ENCODE measurements at places on chromosomes 12 and 14.

DNA sequence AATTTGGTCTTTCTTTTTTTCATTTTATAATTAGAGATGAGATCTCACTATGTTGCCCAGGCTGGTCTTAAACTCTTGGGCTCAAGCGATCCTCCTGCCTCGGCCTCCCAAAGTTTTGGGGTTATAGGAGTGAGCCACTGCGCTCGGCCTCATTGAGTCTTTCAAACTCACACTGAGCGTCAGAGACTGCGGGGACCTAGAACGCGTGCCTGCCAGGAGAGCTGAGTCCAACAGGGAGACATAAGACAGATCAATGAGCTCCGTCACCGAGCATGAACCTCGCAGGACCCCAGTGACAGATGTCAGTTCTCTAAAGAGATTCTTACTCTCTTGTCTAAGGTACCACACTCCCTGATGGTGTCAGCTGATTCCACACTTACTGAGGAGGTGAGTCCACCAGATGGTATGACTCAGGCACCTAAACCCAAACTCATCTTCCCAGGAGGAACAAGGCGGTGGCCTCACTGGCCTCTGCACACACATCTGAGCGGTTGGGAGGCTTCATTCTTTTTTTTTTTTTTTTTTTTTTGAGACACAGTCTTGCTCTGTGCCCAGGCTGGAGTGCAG lies 58.9 kb downstream of the CCDC88C start:
- no peak for DNase-seq

GRCh38 chr14:104223101-104224041 lies 85.0 kb downstream of the KIF26A start:
- DNase-seq = no peak

GRCh38 chr14:27184427-27184826 lies 586.6 kb upstream of the NOVA1 start:
- DNase-seq = no peak

DNA sequence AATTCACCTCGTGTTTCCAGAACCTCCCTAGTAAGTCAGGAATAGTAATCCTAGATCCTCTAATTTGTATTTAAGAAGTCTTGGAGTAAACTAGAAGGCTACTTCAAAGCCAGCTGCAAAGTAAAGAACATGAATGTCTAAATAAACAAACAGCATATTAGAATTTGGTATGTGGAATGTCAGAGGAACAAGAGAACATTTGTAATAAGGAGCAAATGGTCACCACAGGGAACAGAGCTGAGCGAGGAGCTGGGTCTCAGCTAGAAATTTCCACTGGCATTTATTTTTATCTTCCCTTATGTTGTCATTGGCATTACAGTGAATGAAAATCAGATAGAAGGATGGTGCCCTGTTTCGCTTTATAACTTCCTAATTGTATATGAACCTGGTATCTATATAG lies 50.2 kb downstream of the FRMD6 start:
- no peak for DNase-seq

DNA sequence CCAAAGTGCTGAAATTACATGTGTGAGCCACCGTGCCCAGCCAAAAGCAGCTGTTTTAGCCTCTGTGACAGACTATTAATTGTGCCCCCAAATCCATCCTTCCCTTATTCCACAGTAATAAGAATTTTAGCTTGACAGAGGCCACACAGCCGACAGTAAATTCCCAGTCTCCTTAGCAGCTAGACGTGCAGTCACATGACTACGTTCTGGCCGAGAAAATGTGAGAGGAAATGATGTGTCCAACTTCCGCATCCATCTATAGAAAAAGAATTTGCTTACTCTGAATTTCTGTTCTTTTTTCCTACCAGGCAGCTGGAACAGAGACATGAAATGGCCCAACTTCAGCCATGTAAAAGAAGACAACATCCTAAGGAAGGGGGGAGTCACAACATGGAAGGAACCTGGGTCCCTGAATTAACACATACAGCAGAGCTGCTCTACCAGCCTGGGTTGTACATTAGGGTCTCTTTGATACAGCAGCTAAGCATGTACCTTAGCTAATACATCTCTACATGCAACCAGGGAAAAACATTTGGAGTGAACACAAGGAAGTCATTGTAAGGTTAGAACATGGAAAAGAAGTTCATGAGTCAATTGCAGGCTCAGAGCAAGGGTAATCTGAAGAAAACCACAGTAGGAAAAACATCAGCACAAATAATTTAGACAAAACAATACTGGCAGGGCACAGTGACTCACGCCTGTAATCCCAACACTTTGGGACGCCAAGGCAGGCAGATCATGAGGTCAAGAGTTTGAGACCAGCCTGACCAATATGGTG lies 35.5 kb downstream of the CIT start:
- DNase-seq = no peak

DNA sequence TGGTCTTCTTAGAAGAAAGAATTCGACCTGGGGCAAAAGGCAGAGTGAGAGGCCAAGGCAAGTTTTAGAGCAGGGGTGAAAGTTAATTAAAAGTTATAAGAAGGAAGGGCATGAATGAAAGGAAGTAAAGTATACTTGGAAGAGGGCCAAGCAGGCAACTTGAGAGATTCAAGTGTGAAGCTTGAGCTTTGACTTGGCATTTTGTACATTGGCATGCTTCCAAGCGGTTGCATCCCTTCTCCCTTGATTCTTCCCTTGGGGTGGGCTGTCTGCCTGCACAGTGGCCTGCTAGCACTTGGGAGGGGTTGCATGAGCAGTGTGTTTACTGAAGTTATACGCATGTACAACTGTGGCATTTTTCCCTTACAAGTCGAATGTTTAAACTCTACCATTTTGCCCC lies 74.8 kb upstream of the MGAT4C start:
- DNase-seq = no peak

DNA sequence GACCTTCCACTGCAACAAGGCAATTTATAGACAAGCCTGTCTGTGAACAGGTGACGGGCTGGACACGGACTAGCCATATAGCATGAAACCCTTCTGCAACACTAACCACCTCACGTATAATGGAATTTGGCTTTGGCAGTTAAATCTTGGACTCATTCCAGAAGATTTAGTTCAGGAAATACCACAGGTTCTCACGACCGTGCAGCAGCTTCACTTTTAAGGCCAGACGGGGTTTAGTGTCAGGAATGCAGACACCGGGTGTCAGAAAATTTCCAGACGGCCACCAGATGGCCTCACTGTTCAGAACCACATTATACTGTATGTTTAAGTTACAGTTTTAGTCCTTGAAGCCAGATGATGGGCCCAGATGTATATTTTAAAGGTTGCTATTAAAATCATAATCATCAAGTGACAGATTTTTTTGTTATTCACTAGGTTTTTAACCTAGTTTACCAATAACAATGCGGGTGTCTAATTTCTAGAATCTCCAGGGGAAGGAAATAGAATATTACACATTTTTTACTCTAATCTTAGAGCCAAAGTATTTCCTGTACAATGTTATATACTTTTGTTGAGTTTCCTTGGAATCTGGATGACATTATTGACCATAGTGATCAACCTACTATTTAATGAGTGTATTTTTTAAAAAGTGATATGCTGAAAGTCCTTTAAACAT lies 90.5 kb upstream of the TMPO start:
- no peak for DNase-seq

DNA sequence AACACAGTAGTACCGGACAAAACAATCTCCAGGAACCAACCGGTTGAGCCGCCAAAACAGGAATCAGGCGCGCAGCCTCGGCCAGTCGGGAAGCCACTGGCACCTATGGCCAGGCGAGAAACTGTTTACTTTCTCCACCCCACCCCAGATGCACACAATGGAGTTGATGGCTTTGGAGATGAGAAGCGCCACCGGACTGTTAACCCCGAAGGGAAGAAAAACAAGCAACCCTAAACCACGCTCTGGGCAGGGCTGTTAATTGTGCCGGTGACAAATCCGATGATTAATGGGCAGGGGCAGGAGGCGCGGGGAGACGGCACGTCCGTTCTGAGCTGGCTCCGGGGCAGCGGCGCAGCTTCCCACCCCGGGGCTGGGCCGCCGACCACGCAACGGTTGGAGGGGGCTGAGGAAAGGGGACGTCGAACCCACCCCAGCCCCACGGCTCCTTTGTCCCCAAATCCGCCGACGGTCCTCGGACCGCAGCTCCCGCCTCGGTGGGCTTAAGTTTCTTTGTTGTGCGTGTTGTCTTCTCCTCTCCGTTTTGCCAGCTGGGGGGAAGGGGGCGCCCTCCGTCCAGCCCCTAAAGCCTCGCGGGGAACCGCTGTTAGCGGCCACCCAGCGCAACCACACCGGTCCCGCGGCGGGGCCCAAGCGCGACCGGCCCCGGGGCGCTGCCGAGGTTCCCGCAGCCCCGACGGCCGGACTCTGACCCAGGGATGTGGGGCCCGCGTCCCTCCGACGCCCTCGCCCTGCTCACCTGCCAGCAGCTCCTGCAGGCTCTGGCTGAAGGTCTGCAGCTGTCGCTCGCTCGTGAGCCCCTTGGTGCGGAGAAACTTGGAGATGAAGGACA lies 790 bp downstream of the BTG1 start:
- DNase-seq = peak; percentile 38

DNA sequence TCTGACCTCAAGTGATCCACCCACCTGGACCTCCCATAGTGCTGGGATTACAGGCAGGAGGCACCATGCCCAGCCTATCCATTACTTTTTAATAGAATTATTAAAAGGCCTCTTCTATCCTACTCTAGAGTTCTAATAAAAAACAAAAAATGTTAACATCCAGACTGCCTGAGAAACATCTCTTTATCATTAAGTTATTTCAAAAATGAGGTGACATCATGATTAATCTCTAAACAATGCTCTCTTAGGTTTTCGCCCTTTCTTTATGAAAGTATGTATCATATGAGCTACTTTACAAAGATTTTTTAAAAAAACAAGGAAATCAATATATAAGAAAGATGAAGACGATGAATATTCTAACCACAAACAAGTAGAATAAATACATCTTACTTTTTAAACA lies 52.6 kb downstream of the FGD6 start:
- DNase-seq = no peak

DNA sequence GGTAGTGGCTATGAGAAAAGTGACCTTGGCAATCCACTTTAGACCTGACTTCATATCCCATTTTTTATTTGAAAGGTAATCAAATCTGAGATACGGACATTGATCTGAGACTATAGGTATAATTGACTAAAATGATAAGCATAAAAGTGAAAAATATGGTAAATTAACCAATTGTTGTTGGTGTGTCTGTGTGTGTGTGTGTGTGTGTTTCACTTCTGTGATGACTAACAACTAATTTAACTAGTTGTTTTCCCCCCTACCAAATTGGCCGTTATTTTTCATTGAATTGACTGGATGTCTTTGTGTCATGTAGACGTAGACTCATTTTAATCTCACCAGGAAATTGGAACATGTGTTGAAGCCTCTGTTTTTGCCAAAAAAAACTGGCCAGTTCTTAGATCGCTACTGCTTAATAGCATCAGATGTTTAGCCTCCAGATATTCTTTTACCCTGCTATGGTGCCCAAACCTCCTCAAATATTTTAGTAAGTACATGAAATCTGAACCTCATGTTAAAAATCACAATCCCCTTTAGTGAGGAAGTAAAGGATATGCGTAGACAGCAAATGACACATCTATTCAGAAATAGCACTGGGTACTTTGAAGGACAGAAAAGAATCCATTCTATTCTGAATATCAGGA lies 395.0 kb downstream of the EGLN3 start:
- DNase-seq = no peak

DNA sequence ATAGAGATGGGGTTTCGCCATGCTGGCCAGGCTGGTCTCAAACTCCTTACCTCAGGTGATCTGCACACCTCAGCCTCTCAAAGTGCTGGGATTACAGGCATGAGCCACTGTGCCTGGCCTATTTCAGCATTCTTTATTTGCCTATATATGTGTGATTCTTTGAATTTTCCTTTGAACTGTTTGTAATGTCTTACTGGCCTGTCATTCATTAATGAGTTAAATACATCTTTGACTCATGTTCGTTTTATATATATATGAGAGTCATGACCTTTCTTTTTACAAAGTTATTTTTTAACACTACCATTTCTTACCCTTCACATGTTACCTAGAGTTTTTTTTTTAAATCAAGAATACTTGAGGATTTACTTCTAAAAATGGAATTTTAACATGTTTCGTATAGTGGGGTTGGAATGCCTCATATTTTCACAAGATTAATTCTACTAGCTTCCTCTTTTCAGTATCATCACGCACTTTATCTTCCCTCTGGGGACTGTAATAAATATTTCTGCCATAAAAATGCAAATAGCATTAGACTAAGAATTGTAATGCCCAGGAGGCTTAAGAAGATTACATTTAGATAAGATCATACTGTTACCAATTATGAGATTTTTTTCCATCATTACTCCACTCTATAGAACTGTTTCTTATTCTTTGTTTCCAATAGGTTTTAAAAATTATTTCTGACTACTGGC lies 66.7 kb downstream of the NTN4 start:
- no peak for DNase-seq

- no peak for DNase-seq
Observed at GRCh38 chr14:66315548-66315947, 170.6 kb upstream of the CCDC196 start.

GRCh38 chr14:106844608-106845285 lies 1318.4 kb downstream of the TMEM121 start:
- DNase-seq = no peak

- DNase-seq = no peak
Observed at GRCh38 chr12:104750061-104750460, 208.0 kb downstream of the SLC41A2 start.

GRCh38 chr12:46499901-46500300 lies 127.3 kb upstream of the SLC38A2 start:
- DNase-seq = no peak

- no peak for DNase-seq
Observed at GRCh38 chr14:102510616-102511520, 1.3 kb upstream of the ANKRD9 start.

DNA sequence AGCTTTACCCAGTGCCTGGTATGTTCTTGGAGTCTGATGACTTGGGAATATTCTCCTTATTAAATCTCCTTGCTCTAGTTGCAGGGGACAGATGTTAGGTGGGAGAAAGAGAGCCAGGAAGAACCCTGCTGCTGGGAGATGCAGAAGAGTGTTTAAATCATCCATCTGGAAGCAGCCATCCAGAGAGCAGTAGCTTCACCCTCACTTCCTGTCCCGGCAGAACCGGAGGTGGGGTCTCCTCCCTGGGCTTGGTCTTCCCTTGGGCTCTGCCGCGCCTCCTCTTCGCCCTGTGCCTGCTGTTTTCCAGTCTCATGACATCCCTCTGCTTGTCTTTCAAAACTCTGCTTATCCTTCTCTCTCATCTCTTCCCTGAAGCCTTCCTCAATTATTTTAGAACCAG lies 15.5 kb downstream of the B4GALNT3 start:
- DNase-seq = no peak

DNA sequence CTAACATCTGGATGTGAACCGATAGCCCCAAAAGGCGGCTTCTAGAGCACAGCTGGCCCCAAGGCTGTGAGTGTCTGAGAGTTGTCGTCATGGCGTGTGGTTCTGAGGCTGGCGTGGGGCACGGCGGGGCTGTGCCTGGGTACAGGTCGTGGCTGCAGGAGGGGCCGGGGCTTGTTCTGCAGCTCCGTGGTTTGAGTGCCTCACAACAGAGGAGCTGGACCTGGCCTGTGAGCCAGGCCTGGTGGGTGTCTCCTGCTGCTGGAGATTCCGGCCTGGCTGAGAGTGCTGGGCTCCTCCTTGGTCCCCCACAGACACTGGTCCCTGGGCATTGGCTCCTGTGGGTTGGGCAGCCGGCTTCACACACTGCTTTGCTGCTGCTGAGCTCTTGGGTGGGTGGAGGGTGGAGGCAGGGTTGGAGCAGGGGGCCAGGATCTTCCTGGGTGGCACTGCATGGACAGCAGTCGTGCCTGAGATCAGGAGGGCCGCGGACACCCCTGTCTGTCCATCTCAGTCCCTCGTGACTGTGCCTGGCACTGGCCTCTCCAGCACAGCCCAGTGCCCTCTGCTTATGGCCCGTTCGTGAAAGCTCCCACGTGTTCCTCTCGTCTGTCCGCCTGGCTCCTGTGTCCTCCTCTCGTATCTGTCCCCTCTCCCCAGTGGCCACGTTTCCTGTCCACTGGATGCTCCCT lies 31.8 kb upstream of the TEX22 start:
- DNase-seq = no peak
